ENCODE measurements at places on chromosomes 1 and 21. TPM values are rescaled to one million over a fixed set of nuclear protein-coding genes. Genes with fewer than 3 reads are reported as not detected.

Gene NCF2
- total RNA-seq: not detected

Gene CR1
- not detected for total RNA-seq

Gene TSPAN1
- total RNA-seq: not detected

Gene ELK4
- total RNA-seq: 10.7 TPM

Gene FCRL2
- not detected for total RNA-seq

Gene ADGRL4
- 92.6 TPM for total RNA-seq

Gene GBP3
- total RNA-seq: 49.6 TPM

Gene BTBD19
- total RNA-seq: 17.0 TPM

Gene PDPN
- 0.30 TPM for total RNA-seq

Gene NPHS2
- total RNA-seq: not detected

Gene KRTAP10-9
- total RNA-seq: not detected

Gene CYB5RL
- total RNA-seq: 5.1 TPM

Gene FCAMR
- not detected for total RNA-seq

Gene B3GALT5
- 0.37 TPM for total RNA-seq

Gene HES2
- not detected for total RNA-seq

Gene TRIM58
- total RNA-seq: 0.05 TPM

Gene TP73
- not detected for total RNA-seq

Gene ARL8A
- 30.3 TPM for total RNA-seq

Gene F13B
- total RNA-seq: not detected

Gene GUCA2A
- total RNA-seq: not detected

Gene AVPR1B
- not detected for total RNA-seq

Gene PRR9
- not detected for total RNA-seq

Gene PADI2
- total RNA-seq: not detected

Gene GOLPH3L
- 10.4 TPM for total RNA-seq

Gene LCE1A
- not detected for total RNA-seq

Gene ZNF695
- total RNA-seq: 0.59 TPM

Gene TRIM62
- total RNA-seq: 5.0 TPM

Gene ZSCAN20
- 15.1 TPM for total RNA-seq

Gene C1orf53
- total RNA-seq: 2.4 TPM

Gene FHAD1
- total RNA-seq: 0.42 TPM

Gene F5
- total RNA-seq: under 0.01 TPM

Gene KRTAP19-7
- total RNA-seq: not detected

Gene GPR37L1
- total RNA-seq: 0.05 TPM

Gene LDLRAD2
- total RNA-seq: under 0.01 TPM

Gene CD84
- not detected for total RNA-seq

Gene KLHDC9
- total RNA-seq: 1.5 TPM

Gene IER5
- 15.1 TPM for total RNA-seq

Data from smooth muscle cell of the umbilical artery (primary cell).